Forelimb muscle (tissue), 1 donor: ENCODE measurements at places on chromosomes 7 and 10.

GRCh38 chr10:73920089-73920488, 9.2 kb downstream of the PLAU start:
- DNase-seq, result no peak

GRCh38 chr10:11886851-11887250, 63.7 kb downstream of the PROSER2 start:
- no peak for DNase-seq

GRCh38 chr10:95425592-95426465, 135.0 kb upstream of the PDLIM1 start:
- DNase-seq, result no peak

GRCh38 chr10:6047847-6048246, 14.3 kb downstream of the IL2RA start:
- DNase-seq, result no peak

DNA sequence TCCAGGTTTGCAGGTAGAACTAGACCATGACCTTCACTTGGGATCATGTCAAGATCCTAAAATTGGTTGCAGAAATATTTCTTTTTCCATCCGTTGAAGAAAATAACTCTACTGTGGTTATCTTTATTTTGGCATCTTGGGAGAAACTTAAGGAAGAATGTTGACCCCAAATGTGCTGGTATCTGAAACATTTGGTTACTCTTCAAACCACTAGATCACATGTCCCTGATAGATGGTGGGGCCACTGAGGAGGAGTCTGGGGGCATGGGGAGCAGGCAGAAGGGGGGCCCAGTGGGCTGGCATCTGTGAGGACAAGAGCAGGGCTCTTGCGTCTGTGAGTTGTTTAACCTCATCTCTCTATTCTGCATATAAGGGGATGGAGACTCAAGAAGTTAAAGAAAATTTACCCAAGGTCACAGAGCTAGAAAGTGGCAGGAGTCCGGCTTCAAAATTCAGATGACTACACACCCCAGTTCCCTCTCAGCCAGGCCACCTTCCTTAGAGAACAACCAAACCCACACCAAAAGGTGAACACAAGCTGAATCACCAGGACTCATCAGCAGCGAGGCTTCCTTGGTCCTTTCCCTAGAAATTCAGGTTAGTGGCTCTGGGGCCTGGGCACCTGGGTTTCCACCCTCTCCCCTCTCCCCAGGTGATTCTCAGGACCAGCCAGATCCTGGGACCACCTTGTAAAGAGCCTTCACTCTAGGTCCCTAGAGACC, 40.6 kb upstream of the SRGN start:
- no peak for DNase-seq

DNA sequence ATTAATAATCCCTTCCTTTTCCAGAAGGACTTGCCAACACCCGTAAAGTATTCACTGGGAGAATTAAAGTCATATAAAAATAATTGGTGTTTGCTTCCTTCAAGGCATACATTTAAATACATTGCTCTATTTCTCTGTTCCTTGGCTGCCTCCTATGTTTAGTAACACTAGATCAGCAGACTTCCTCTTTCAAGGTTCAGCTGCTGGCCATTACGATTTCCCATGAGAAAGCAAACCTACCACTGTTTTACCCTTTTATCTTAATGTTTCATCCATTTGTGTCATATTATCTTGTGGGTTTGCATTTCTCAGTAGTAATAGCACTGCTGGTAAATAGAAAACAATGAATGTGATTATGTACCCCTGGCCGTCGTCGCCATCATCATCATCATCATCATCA, 313.8 kb upstream of the BMPER start:
- no peak for DNase-seq

GRCh38 chr10:5390607-5391205, 13.9 kb downstream of the TUBAL3 start:
- DNase-seq, result no peak

- DNase-seq, result no peak
Measured at GRCh38 chr7:132321387-132321786, 254.9 kb downstream of the PLXNA4 start.

- DNase-seq, result no peak
Measured at GRCh38 chr10:29102233-29102632, 186.6 kb upstream of the LYZL1 start.

DNA sequence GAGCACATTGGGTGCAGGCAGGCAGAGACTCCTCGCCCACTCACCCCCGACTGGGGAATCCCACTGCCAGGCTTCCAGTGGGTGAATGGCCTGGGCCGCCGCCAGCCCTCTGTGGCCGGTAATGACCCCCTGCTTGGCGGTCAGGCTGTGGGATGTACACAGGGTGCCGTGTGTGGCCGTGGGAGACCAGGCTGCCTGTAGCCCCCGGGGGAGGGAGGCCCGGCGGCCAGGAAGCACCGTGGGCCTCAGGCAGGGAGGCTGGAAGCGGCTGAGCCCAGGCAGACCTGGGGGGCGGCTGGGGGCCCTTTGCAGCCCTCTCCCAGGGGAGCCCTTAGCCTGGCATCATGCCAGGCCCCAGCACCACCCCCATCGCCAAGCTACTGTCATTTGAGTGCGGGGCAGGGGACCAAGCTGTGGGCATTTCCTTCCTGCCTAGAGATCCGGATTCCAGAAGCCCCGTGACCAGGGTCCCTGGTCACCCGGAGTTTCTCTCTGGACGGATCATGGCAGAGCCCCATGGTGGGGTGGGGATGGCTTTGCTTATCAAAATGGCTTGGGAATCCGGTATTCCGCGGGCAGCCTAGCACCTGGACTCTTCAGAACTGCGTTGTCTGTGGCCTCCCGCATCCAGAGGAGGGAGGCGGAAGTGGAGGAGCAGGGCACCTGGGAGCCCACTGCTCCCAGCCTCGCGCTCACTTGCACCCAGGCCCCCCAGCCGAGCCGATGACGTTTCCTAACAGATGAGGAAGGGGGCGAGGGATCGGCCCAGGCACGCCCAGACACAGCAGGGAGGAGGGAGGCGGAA, 1.1 kb downstream of the TTYH3 start:
- no peak for DNase-seq

GRCh38 chr7:117171106-117171505, 151.8 kb downstream of the WNT2 start:
- no peak for DNase-seq

DNA sequence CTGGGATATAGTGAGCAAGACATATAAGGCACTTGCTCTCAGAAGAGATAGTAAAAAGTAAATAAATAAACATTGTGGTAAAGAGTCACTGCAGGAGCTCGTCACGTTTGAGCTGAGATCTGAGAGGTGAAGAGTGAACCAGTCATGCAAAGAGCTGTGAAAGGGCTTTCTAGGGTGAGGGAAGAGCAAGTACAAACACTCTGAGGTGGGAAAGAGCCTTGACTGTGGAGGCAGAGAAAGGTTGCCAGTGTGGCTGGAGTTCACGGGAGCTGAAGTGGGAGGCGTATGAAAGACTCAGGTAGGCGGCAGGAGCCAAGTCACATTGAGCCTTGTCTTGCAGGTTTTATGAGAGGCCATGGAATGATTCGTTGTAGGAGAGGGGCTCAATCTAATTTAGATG, 141.0 kb downstream of the C1GALT1 start:
- DNase-seq, result no peak

- no peak for DNase-seq
Measured at GRCh38 chr7:25636871-25637283, 408.6 kb upstream of the NPVF start.

DNA sequence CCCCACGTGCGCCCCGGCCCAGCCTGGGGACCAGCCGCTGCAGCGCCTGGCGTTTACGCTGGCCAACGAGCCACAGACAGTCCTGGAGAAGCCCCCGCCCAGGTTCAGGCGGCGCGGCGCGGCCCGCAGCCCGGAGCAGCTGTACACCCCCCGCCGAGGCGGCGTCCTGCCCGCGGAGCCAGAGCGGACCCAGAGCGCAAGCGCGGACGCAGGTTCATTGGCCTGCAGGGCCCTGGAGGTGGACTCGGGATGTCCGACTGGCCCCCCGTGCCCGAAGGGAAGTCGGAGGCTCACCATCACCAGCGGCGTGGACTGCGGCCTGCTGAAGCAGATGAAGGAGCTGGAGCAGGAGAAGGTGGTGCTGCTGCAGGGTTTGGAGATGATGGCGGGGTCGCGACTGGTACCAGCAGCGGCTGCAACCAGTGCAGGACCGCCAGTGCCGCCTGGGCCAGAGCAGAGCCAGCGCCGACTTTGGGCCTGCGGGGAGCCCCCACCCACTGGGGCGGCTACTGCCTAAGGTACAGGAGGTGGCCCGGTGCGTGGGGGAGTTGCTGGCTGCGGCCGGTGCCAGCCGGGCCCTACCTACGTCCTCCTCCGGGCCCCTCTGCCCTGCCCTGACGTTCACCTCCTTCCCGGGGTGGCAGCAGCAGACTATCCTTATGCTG, 72.0 kb upstream of the KCTD7 start:
- no peak for DNase-seq

DNA sequence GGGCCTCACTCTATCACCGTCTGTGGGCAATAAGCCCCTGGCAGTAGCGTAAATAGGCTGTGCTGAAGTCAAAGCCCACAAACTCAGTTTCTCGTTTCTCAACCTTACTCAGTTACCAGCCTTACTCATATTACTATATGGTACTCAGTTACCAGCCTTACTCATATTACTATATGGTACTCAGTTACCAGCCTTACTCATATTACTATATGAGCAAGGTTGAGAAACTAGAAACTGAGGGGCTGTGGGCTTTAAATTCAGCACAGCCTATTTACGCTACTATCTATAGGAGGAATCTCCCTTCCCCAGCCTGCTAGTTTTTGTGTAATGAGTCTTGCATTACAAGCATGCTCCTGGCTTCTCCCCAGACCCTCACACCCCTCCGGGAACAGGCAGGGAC, 35.4 kb downstream of the CCDC3 start:
- DNase-seq, result no peak

DNA sequence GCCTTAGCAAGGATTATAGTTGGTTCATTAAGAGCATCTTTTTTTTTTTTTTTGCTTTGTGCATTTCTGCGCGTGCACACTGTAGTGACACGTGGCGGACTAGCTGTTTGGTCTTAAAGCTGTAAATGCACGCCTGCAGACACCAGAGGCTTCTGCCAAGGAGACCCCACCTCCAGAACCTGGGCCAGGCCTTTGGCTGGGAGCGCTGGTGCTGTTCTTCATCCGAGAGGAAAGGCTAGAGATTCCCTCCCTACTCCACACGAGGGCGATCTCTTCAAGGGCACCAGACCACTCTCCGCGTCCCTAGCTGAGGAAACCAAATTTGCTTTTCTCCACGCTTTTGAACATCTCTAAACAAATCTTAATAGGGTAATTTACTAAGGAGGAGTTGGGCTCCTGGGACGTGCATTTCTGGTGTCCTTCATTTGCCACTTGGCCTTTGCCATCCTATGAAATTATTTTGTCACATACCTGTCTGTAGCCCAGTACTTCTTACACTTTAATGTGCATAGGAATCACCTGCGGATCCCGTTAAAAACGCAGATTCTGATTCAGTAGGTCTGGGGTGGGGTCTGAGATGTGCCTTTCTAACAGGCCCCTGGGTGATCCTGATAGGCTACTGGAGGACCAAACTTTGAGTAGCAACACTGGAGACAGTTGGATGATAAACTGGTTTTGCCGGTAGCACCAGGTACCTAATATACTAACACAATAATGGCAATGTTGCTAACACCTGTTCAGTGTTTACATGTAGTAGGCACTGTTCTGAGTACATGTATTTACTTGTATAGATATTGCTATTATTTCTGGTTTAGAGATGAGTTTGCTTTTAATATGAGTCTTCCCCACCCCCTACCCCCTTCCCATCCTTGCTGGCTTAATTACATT, 1.3 kb upstream of the SLC26A5 start:
- no peak for DNase-seq

- DNase-seq, result peak; percentile 36
Measured at GRCh38 chr7:18345641-18346234, 149.8 kb upstream of the HDAC9 start.

DNA sequence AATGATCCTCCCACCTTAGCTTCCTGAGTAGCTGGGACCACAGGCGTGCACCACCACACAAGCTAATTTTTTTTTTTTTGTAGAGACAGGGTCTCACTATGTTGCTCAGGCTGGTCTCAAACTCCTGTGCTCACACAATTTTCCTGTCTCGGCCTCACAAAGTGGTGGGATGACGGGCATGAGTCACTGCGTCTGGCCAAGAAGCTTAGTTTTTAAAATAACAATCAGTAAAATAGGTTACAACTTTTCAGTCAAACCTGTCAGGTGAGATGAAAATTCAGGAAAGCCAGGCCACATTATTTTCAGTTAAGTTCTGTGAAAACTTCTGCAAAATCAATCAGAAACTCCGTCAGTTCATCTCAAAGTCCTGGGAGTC, 55.4 kb downstream of the FAM241B start:
- DNase-seq, result no peak

DNA sequence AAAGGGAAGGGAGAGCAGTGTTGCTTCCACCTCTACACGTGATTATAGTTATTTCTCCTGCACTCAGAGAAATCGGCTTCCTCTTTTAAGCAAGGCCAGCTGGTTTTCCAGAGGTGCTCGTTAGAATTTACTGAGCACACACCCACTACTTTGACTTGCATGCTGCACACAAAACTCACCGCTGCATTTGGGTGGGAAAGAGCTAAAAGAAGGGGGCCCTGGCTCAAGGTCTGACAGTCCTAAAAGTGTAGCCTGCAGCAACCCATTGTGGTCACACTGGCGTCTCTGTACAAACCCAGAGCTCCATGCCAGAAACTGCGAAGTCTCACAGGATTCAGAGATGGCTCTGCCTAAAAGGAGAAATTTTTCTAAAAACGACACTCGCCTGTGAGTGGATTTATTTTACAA, 133.7 kb downstream of the SLC25A13 start:
- no peak for DNase-seq

- no peak for DNase-seq
Measured at GRCh38 chr10:485776-486175, 203.7 kb downstream of the DIP2C start.

- no peak for DNase-seq
Measured at GRCh38 chr7:81029511-81029910, 110.7 kb upstream of the SEMA3C start.

- DNase-seq, result no peak
Measured at GRCh38 chr10:116722736-116723427, 19.5 kb downstream of the HSPA12A start.

- DNase-seq, result no peak
Measured at GRCh38 chr10:9175200-9175599, 1120.7 kb downstream of the GATA3 start.

DNA sequence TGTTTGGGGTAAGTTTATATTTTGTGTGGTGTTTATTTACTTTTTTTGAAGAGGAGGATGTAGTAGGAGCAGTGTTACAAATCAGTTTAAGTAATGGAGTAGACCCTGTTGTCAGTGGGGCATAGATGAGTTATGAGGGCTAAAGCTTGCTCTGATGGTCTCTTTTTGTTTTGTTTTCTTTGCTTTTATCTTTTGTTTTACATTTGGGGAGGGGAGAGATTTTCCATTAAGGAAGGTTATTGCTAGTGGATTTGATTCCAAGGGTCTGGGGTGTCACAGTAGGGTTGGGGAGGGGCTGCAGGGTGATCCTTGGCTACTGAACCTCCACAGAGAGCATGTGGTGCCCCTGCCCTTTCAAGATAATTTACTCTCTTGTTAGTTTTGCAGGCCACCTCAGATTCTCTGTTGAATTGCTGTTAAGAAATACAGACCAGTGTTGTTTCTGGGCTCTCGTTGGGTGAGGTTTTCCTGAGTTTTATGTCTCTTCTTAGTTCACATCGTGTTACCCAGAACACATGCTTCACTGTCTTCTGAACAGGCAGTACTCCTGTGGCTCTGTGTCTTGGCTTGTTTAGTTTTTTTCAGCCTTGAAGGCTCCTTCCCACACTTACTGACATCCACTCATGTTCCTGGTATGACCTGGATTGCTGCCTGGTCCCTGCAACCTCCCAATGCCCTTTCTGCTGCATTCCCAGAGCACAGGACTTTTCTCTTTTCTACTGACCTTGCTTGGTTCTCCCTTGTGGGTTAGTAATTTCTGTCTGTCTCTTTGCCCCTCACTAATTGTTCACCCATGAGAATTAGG, 4.2 kb downstream of the KIFBP start:
- no peak for DNase-seq
